ENCODE measurements at places on chromosomes 11 and 22.

DNA sequence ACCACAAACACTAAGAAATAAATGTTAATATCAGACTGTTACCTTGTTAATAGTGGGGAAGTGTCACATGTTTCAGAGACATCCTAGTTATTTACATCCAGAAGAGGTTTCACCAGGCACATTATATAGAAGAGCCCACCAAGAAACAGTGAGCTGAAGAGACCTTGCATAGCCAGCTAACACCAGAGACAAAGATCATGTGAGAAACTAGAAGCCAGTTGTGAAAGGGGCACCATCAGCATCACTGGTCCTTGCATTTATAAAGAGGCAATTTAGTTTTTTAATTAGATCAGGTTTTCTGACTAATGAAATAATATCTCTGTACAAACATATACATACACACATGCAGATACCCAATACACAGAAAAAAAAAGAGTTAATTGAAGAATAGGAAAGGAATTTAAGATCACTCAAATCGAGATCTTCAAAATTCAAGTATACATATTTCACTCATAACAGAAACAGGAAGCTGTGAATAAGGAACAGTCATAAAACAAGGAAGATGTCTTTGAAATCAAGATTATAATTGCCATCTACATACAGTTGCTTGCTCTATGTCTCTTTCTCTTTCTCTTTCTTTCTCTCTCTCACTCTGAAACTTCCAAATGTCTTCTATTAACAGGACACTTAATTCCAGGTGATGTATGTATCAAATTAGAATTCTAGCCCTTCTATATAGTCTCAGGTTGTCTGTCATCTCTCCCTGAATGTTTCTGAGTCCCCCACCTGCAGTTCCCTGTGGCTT lies 348.7 kb downstream of the ETS1 start:
- DNase-seq: no peak

DNA sequence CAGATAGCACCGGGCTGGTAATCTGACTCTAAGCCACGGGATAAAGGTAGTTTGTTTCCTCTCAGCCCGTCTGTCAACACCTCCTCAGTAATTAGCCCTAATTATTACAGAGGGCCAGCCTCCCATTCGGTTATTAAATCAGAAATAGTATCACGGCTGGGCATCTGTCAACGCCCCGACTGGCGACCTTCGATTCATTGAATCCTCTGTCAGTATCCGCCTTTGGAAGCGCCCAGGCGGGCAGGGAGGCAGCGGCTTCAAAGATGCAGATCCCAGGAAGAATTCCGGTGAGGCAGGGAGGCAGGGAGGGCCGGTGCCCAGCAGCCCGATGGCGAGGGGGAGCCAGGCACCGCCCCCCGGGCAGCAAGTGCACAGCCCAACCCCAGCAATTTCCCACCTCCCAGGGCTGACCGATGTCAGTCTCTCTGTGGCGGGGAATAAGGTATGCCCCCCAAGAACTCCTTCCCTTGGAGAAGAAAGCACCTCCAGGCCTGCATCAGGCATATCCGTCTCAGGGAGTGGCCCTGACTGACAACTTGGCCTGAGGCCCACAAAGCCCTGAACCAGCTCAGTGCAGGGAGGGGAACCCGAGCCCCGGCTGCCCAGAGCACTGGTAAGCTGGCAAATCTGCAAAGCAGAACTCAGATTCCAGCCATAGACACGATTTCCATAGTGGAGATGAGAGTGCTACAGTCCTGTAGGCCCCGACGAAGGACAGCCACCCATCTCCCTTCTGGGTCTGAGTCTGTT lies 11.4 kb downstream of the GNB1L start:
- DNase-seq: no peak

GRCh38 chr11:123000721-123001120 lies 19.1 kb upstream of the BSX start:
- DNase-seq: no peak

DNA sequence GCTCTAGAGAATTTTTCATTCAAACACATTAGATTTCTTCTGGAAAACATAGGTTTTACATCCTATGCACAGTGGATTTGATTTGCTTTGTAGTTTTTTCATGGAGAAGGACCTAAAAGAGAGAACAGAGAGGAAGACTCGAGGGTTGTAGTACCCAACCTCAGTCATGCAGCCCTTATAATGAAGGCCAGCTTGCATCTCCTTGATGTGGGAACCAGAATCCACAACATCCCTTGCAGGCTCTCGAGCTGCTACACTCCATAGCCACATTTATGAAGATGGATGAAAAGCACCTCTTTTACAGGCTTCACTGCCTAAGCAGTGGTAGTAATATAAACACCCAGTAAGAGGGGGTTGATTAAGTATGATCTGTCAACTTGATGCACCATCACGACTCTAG lies 9.5 kb upstream of the OR5B12 start:
- DNase-seq: no peak

DNA sequence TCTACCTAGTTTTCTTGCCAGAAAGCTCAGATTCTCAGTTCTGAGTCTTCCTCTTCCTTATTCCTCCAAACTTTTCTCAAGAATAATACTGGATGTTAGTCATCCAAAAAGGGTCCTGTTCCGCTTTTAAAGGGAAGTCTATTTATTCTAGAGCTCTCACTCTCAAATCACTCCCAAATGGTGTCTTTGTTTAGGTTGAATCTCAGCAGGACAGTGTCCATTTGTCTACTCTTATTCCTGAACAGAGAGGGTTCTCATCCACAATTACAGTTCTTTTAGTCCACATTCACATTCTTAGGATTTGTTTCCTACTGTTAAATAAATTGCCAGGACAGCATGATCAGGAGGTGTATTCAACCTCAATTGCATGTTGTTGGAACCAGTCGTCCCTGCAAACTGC lies 61.3 kb downstream of the MUC15 start:
- no peak for DNase-seq

DNA sequence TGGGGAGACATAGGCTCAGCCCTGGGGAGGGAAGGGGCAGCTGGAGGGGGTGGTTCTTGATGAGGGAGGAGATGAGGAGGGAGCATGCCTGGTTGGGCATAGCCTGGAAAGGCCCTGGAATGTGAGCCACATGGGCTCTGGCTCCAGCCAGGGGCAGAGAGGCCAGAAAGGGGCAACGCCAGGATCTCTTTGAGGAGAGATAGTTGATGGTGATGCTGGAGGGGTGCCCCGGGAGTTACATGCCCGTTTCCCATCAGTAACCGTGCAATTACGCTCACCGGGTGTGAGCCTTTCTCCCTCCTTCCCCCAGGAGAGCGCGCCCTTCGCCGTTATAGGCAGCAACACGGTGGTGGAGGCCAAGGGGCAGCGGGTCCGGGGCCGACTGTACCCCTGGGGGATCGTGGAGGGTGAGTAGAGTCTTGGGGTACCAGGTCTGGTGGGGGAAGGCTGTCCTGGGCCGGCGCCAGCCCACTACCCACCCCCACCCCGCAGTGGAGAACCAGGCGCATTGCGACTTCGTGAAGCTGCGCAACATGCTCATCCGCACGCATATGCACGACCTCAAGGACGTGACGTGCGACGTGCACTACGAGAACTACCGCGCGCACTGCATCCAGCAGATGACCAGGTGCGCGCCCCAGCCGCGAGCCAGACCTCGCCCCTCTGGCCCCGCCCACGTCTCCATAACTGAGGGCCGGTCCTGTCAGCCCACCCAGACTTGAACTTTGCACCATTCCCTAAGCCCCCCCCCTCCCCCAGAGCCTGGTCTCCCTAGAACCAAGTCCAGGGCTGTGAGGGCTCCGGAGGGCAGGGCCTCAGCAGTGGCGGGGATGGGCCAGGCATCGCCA lies 1.8 kb upstream of the GP1BB start:
- DNase-seq: no peak

GRCh38 chr11:127640561-127641451 lies 640.2 kb upstream of the KIRREL3 start:
- DNase-seq: no peak

- no peak for DNase-seq
These were observed 53.8 kb downstream of the PAX6 start for GRCh38 chr11:31757260-31757835.

DNA sequence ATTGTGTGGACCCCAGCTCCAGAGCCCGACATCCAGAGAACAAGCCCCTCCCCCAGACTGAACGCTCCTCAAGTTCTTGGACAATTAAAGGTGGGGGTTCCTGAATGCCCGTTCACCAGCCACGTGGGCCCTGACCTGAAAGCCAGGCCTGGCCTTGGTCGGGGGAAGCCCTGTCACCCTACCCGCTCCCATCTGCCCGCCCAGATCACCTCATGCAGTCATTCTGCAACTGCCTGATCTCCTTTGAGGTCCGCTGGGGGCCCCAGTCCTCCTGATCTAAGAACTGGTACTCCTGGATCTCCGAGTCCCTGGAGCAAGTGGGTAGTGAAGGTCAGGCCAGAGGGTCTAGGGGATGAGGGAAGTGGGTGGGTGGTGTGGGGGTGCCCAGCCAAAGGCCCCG lies 9.1 kb upstream of the NAALADL1 start:
- DNase-seq: no peak

DNA sequence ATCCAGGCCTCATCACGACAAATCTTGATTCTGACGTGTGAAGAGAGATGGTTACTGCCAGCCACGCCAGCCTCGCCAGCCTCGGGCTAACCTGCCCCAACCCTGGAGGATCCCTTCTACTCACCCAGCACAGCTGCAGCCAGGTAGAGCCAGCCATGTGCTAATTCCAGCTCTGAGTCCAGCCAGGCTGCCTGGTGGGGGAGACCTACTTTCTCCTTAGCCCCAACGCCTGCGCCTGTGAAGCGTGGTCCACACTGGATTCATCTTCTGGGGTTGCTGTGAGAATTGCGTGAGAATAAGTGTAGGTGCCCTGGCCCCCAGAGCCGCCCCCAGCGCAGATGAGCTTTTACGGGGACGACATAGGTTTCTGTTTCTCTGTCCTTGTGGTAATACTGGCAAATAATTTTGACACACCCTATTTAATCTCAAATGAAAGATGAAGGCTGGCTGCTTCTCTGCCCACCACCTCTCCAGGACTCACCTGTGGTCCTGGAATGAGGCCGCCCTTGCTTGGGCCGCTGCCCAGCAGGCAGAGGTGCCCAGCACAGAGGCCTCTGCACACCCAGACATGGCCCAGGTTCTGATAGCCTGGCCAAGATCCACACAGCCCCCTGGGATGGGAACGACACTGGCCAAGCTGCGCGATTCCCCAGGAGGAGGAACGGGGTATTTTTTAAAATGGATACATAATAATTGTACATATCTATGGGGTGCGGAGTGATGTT lies 528.4 kb downstream of the TBC1D22A start:
- no peak for DNase-seq

- no peak for DNase-seq
These were observed 4.4 kb downstream of the SUSD2 start for GRCh38 chr22:24185501-24186351.

DNA sequence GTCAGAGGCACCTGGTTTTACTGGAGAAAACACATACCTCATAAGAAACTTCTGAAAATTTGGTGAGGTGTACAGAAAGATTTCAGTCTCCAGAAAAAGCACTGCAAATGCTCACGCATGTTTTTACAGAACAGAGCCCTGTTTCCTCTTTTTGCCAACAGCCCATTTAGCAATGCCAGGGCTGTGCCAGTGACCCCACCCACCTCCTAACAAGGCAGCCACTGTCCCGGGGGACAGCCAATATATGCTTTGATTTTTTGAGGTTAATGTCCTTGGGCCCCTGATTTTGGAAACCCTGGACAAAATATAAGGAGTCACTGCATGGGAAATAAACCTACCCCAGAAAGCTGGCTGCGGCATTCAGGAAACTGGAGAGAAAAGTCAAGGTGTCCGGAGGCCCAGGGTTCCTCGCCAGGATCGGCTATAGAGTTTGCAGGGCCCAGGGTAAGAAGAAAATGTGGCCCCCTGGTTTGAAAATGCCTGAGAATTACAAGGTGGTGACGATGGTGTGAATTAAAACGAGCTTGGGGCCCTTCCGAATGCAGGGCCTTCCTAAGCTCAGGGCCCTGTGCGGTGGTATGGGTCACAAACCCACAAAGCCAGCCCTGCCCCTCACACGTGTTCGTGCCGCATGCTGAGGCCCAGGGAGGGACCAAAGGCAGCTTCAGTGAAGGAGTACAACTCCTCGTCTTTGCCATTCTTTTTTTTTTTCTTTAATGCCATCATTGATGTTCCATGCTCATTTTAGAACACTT lies 71.1 kb upstream of the WNT7B start:
- DNase-seq: no peak

Data from C1 segment of cervical spinal cord (tissue), 14 donors.